NCI-H187 treated with DMSO at 0.1 percent for 48 hours (cell line): ENCODE measurements at places on chromosomes 4 and X.

DNA sequence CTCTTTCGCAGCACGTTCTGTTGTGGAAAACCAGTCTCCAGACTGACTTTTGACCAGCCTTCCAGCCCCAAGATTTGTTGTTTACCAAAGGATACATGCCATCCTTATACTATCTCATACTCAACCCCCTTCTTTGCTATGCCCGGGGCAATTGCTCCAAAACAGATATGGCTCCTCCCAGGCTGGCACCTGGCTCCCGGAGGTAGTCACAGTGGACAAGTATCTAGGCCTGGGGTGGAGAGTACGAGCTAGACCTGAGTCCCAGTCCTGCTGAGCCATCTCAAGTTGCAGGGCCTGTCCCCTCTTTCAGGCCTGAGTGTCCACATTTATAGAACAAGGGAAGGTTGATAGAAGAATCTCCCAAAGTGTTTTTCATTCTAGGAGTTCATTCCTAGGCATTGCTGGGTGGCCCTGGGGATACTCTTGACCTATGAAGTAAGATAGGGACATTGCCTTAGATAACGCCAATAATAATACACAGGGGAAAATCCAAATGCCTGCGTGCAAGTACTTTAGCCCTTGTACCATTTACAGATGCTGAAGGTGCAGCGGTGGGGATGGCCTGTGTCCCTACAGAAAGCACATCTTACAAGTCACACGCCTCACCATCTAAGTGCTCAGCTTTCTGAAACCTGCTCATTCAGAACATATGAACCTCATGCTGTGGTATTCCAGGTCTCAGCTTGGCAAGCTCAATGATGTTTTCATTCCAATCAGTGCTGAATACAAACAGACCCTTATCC lies 136.7 kb upstream of the MAMLD1 start:
- DNase-seq, result no peak

GRCh38 chr4:82090717-82091116 lies 283.1 kb downstream of the HNRNPD start:
- DNase-seq, result no peak

DNA sequence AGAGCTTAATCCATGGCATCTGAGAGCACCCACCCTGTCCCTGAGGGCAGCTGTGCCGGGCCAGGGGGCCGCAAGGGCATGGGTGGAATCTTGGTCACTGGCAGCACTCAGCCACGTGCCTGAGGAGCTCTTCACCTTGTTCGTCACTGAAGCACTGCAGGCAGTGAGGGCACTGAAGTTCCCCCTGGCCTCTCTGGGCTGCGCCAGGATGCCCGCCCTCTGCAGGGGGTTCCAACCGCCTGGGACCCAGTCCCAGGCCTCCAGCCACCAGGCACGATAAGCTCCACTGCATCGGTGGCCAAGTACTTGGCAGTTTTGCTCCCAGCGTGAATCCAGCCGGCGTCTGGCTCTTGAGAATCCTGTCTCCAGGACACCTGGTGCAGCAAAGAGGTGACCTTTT lies 96.4 kb upstream of the MED14 start:
- no peak for DNase-seq

DNA sequence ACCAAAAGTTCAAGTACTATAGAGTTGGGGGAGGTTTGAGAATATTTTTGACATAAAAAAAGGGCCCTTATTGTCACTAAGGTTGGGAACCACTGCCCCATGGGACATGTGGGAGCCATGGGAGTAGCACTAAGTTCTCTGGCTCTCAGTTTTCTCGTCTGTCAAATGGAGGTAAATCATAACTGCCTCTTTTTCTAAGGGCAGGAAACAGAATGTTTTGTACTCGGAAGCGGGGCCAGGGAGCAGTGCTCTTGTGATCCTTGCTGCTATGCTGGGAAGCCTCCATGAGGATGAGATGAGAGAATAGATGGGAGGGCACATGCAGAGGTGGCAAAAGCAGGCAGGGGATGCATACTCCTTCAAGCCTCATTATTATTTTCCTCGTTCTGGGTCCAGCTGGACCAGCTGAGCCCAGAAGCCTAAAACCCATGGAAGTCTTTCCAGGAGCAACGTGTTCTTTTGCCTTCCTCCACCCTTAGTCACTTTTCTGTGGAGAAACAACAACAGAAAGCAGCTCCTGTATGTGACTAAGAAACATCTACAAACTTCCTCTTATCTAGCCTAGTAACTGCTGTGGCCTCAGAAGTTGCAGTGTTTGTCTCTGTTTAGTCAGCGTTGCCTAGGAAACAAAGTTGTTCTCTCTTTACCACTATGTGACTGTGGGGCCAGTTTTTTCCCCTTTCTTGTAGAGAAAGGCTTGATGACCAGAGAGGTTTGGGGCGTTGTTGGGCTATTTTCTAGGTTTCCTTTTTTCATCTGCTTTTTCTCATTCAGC lies 64.8 kb downstream of the TSC22D3 start:
- no peak for DNase-seq

GRCh38 chr4:15402146-15402545 lies 25.7 kb upstream of the C1QTNF7 start:
- no peak for DNase-seq
